ENCODE measurements at places on chromosomes 11 and 22.
A peak's percentile ranks its signal among the peaks of the same experiment; 100 is the strongest.

DNA sequence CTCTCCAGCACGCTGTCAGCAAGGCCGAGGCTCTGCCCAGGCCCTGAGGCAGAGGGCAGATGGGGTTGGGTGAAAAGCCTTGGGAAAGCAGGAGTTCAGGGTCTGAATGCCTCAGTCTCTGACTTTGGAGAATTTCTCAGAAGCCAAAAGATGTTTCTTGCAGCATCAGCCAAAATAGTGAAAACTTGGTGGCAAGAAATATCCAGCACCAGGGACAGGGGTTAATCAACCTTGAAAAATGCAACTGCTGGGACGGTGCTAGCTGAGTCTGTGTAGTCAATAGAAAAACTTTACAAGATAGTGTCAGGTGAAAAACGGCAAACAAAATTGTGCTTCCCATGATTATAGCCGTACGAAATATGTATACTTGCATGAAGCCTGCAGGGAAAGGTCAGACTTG lies 1.4 kb upstream of the ABCC8 start:
- DNase-seq: no peak

DNA sequence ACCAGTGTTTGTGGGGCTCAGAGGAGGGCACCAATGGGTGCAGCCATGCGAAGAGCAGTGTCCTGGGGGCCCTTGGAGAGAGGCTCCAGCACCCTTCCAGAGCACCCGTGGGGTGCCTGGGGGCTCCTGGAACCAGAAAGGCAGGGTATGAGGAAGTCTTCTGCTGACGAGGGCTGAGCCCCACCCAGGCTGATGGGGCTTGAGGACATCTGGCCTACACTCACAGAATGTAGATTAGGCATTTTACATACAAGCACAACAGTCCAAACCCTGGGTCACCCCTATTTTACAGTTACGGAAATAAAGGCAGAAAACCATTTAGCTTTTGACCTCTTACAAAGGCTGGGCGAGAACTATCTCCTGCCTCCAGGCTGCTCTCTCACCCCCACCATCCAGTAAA lies 47.6 kb downstream of the ADAMTS8 start:
- no peak for DNase-seq

GRCh38 chr22:38220653-38221386 lies 19.0 kb downstream of the MAFF start:
- DNase-seq: no peak

DNA sequence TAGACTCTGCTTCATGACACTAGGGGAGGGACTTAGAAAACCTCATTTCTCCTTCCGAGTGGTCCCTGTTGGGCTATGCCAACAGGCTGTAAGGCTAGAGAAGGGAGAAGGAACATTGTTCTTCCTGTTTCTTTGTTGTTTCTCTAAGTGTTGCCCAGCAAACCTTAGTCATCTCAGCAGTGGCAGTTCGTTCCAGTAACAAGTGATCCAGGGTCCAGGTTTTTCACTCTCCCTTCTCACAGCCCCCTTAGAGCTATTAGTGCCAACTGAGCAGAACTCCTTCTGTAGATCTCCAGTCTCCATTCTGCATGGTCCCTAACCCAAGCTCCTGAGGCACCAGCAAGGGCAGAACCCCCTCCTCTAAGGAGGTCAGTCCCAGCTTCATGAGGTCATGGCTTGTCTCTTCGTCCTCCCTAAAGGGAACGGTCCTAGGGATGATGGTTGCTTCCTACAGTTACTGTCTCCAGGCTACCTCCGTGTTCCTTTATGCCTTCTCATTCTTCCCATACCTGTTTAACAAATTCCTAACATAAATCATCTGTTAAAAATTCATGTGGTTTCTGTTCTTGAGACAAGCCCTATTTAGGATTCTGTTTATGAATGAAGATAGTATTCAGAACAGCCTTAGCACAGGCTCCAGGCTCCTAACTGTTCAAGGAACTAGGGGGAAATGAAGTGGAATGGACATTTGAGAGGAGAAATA lies 168.6 kb upstream of the UBASH3B start:
- DNase-seq: peak; percentile 32

DNA sequence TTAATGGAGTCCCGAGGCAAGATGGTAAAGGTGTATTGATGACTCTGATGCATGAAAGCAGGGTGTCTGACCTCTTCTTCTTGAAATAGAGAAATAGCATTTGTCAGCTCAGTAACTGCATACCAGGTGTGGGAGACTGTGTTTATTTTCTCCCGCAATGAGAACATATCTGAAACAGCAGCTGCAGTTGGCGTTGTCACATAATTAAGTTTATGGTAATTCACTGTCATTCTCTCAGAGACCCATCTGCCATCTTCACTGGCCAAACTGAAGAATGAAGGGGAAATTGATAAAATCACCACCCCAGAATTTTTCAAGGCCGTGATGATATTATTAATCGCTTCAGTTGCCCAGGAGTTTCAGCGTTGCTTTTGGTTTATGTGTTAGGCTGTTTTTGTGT lies 20.1 kb upstream of the MCHR1 start:
- no peak for DNase-seq

- DNase-seq: no peak
Observed at GRCh38 chr22:38566726-38567504, 3.1 kb downstream of the DMC1 start.

DNA sequence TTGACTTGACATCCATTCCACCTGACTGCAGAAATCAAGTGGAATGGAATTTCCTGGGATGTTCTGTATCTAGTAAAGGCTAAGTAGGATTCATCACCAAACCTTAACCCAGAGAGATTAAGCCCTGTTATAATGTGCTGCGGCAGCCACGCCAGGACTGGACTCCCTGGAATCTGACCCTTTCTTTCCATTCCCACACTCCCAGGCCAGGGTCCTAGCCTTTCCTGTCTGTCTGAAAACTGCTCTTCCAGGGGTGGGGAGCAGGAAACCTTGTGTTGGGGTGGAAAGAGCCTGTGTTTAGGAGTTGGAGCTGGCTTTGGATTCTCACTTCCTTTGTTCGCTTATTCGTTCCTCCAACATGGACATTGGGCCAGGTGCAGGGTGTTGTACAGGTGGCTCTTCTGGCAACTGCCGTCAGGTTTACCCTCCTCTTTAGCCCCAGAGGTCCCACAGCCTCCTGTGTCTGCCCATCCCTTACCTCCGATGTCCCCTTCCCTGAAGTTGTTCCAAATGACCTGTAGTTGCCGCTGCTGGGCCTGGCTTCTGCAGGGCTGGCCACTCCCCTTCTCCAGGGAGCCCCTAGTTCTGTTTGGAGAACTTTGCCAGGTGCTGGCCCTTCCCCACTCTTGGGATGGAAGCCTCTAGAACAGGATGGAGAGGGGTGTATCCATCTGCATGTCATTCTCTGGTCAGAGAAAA lies 20.5 kb upstream of the PARVB start:
- no peak for DNase-seq

- peak; percentile 46 for DNase-seq
Observed at GRCh38 chr22:21102659-21103267, 57.0 kb downstream of the LRRC74B start.

- peak; percentile 47 for DNase-seq
Observed at GRCh38 chr11:64146036-64146955, 19.6 kb downstream of the MACROD1 start.

GRCh38 chr11:94563848-94564467 lies 3.2 kb upstream of the PIWIL4 start:
- peak; percentile 84 for DNase-seq

- DNase-seq: peak; percentile 78
Observed at GRCh38 chr11:120622189-120622875, 110.8 kb downstream of the GRIK4 start.

DNA sequence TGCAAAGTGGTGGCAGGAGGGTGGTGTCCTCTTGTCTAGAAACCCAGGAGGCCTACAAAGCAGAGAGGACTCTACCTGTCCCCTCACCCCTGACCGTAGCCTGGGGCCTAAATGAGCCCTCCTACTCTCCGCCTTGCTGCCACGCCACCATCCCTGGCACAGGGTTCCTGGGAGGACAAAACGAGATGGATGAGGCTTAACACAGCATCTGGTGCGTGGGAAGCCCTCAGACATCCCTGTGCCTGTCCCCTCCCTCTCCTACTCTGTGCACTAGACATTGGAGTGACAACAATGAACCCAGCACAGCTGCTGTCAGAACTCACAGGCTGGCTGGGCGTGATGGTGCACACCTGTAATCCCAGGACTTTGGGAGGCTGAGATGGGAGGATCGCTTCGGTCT lies 36.4 kb upstream of the DKK3 start:
- no peak for DNase-seq

GRCh38 chr11:79227308-79227707 lies 213.5 kb downstream of the TENM4 start:
- DNase-seq: no peak

DNA sequence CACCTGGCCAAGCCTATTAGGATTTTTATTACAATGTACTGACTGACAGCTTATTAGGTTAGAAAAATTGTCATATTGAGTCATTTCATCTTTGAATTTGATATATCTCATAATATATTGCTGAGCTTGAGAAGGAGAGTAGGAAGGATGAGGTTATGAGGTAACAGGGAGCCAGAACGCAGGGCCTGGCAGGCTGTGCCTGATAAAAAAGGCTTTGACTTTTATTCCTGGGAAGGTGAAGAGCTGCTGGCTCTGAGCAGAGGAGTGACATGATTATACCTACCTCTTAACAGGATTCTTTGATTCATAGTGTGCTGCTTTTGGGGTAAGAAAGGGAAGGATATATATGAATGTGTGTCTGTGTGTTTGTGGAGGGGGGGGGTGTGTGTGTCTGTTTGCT lies 70.9 kb downstream of the SFI1 start:
- no peak for DNase-seq
